ENCODE measurements at places on chromosomes 2 and 18.

GRCh38 chr2:196652869-196653268, 13.4 kb downstream of the CCDC150 start:
- no peak for DNase-seq

- no peak for DNase-seq
Measured at GRCh38 chr2:229150317-229150716, 120.8 kb downstream of the PID1 start.

- peak; percentile 81 for DNase-seq
Measured at GRCh38 chr2:207241198-207241597, 75.5 kb upstream of the KLF7 start.

DNA sequence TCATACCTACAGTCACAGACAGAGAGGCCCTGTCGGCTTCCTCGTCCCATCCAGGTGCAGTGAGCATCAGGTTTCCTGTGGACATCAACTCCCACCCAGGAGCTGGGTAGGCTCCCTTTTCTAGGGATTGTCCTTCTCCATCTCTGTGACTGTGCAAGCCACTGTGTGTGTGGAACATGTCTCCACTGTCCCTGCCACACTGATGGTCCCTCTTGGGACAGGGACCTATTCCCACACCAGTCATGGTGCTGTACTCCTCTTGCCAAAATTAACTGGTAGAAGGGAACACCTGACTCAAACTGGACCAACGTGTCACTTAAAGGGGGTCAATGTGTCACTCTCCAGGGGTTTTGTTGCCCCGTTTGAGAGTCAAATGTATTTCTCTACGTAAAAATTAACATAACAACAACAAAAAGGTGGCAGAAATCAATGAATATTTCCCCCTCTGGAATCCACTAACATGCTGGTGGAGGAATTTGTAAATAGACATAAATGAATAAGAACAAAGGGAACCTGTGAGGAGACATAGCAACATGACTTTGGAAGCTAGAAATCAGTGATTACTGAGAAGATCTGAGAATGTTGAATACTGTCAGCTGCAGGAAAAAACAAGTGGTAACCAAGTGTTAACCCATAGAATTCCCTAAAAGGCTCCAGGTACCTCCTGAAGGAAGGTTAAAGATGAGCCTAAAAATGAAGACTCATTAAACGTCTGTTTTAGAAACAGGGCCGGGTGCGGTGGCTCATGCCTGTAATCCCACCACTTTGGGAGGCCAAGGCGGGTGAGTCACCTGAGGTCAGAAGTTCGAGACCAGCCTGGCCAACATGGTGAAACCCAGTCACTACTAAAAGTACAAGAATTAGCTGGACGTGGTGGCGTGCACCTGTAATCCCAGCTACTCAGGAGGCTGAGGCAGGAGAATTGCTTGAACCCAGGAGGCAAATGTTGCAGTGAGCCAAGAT, 40.4 kb downstream of the SH2D6 start:
- no peak for DNase-seq

Data from activated CD4-positive, alpha-beta T cell treated with anti-CD3 and anti-CD28 coated beads, Interleukin-2, Interleukin-4, amounts not matched to agents 100 ng/mL and 50 ng/mL, durations not matched to agents 16 hours and 8 hours (primary cell).